ENCODE measurements at places on chromosomes 2 and 18.
A peak's percentile ranks its signal among the peaks of the same experiment; 100 is the strongest.

- DNase-seq: no peak
Measured at GRCh38 chr2:43092520-43093179, 133.8 kb downstream of the ZFP36L2 start.

DNA sequence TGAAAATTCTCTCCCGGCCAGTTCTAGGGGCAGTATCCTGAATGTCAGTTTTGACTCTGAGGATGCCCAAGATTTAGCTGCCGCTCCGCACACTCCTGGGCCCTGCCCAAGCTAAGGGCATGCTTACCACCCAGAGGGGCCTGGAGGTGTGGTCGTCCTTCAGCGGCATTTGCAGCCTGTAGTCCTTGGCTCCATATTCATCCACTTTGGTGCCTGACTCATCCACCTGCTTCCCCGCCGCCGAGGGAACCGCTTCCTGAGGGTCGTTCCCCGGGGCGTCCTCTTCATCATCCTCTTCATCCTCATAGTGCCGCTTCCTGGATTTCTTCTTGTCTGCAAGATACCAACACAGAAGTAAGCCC is 577 bp downstream of the ERCC3 start:
- no peak for DNase-seq

GRCh38 chr2:68832233-68832869 is 38.8 kb downstream of the BMP10 start:
- no peak for DNase-seq

DNA sequence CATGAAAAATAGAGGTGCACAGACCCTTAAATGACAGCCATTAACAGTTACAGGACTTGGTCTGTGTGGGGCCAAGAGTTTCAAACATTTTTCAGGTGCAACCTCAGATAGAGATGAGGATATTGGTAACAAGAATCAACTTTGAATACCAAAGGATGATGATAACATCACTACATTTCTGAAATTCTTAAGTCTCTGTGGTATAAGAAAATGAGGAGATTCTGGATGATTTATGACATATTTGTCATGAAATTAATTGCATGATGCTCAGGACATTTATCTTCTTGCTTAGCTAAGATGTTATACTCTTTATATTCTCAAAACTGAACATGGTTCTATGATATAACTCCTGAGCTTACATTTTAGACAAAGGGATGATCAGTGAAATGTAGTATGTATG is 471.8 kb upstream of the CWC22 start:
- DNase-seq: no peak

DNA sequence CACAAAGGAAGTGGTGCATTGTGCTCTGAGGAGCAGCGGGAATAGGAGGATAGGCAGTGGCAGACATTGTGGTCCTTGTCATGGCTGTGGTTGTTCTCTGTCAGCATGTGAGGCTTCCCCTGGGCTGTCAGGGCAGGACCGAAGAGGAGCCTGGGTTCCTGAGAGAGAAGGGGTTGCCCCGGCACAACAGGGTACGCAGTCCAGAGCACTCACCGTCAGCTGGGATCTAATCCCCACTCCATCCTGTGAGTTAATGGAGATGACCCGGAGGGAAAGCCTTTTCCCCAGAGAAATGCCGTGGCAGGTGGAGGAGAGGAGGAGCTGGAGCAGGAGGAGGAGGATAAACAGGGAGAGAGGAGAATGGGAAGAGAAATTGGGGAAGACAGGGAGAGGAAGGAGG is 396.7 kb upstream of the HS6ST1 start:
- no peak for DNase-seq

DNA sequence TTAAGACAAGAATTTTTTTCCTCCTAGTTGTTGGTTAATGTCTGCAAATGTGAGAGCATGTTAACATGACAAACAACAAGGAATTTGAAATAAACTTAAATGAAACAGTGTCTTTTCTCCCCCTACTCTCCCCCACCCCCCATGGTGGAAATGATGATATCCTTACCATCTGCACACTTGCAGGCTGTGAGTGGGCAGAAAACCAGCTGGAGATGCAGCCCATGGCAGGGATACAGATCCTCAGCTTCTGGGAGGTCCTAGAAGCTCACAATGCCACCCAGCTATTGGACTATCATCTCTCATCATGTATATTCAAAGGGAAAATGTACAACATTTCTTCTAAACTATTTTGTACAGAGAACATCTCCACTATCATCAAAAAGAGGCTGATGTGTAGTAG is 196.8 kb downstream of the SLC8A1 start:
- DNase-seq: no peak

- DNase-seq: peak; percentile 24
Measured at GRCh38 chr2:25041307-25041927, 459 bp upstream of the EFR3B start.

- no peak for DNase-seq
Measured at GRCh38 chr2:37698931-37699481, 27.6 kb upstream of the CDC42EP3 start.

DNA sequence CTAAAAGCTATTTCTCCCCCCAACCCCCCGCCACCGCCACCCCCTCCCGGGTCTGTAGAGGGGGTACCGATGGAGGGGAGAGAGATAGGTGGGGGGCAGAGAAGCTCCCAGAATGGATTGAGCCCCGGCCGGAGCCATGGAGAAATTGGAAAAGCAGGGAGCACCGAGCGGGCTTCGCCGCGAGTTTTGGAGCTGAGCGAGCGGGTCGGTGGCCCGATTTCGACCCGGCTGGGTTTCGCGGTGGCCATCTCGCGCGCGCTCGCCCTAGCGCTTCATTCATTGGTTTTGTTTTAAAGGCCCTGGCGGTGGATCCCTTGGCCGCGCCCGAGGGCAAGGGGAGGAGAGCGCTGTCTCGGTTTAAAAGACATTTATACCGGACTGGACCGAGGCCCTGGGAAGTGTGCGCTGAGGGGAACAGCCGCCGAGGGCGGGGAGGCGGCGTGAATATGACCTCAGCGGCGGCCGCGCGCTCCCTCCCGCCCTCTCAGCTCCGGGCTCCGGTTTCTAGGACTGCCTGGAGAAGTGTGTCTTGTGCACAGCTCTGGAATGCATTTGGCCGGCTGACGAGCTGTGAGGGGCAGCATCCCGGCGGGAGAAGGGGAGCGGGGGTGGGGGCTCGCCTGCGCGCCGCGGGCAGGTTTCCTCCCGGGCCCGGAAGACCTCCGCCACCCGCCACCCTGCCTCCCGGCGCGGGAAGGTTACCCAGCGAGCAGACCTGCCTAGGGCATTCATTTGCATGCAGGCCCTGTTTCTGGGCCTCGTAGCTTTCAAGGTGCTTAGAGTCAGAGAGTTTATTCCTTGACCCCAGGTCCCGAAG is 1.7 kb upstream of the SMAD7 start:
- peak; percentile 53 for DNase-seq

DNA sequence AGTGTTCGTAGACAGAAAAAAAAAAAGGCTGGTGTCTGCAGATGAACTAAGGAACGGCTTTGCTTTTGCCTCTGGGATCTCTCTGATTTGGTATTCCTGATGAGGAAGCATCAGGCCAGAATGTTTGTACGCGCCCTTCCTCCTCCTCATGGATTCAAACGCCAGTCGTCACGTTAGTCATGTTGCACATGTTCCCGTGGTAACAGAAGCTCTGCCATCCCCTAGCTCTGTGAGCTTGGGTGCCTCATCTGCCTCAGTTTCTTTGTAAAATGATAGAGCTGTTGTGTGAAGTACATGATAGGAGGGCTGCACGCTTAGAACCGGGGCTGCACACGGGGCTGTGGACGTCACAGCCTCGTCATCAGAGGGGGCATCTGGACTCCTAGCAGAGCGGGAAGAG is 47.0 kb downstream of the TSHZ1 start:
- no peak for DNase-seq

DNA sequence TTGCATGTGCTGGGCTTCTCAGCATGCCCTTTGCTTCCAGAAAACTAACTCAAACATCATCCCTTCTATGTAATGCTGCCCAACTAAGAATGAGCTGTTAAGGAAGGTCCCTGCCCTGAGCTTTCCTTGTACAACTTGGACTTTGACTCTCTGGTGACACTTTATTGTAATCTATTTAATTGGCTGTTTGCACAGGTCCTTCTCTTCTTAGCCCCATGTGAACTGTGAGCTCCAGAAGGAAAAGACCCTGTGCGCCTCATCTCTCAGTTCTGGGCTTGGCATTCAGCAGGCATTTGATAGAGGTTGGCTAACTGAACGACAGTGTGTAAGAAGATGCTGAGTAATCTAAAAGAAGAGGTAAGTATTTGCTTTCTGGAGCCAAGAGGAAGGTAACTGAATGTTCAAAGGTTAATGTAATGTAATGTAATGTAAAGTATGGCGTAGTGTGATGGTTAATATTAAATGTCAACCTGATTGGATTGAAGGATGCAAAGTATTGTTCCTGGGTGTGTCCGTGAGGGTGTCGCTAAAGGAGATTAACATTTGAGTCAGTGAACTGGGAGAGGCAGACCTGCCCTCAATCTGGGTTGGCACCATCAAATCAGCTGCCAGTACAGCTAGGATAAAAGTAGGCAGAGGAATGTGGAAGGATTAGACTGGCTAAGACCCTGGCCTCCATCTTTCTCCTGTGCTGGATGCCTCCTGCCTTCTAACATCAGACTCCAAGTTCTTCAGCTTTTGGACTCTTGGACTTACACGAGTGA is 60.8 kb upstream of the CCDC195 start:
- DNase-seq: no peak

- no peak for DNase-seq
Measured at GRCh38 chr2:71256421-71256820, 29.5 kb upstream of the PAIP2B start.

DNA sequence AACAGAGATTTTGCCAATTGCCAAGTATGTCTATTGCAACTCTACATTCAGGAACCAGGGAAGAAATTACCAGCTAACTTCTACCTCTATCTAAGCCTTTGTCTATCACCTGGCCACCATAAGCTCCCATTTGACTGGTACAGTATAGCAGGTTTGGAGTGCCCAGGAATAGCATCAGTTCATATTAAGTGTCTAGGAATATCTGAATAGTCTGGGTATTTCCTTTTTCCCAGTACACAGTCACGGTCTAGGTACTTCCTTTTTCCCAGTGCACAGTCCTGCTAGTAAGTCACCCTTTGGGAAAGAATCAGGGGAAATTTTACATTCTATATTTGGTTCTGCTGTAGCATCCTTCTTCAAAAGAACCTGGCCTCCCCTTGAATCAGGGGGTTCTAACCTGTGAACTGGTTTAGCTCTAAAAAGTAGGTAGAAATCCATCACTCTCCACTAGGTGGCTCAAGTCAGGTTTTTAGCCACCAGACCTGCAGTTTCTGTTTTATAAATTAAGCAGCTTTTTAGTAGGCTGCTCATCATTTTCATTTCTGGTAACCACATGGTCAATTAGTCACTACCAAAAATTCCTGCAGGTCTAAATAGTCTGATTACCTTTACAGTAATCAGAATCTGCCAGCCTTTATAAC is 49.3 kb upstream of the DNAJC10 start:
- DNase-seq: no peak

DNA sequence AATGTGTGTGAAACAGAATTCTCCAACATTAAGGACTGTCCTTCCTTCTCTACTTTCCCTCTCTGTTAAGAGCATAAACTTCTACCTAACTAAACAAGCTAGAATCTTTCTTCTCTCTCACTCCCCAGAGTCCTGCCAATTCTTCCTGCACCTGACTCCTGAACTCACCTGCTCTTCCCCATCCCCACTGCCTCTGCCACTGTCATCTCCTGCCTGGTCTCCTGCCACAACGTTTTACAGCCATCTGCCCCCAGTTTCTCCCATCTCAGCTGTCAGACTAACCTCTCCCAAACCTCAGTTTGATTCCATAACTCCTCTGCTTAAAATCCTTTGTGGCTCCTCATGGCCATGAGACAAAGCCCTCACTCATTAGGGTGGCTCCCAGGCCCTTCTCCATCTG is 288.3 kb upstream of the FBXO11 start:
- no peak for DNase-seq

GRCh38 chr18:55343396-55344073 is 244.5 kb downstream of the TCF4 start:
- no peak for DNase-seq

GRCh38 chr2:457792-458424 is 170.0 kb upstream of the ALKAL2 start:
- no peak for DNase-seq

GRCh38 chr2:147390475-147390874 is 454.4 kb upstream of the ACVR2A start:
- DNase-seq: no peak
